ENCODE measurements at places on chromosomes 2 and 18. TPM values are rescaled to one million over a fixed set of nuclear protein-coding genes. Genes with fewer than 3 reads are reported as not detected.

DNA sequence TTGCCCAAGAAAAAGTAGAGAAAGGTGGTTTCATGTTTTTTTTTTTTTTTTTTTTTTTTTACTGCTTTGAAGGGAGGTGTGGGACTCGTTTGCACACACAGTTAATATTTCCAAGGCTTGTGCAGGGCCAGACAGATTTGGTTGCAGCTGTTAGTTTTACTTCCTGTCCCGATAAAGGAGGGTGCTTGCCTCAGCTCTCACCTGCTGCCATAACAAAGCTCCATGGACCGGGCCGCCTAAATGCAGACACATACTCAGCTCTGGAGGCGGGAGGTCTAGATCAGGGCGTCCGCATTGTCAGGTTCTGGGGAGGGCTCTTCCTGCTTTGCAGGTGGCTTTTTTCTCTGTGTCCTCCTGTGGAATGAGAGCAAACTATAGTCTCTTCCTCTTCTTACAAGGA lies 69.9 kb downstream of the ODC1 start:
- no peak for DNase-seq

- no peak for DNase-seq
These were observed 342.4 kb downstream of the TNS1 start for GRCh38 chr2:217660423-217660822.

DNA sequence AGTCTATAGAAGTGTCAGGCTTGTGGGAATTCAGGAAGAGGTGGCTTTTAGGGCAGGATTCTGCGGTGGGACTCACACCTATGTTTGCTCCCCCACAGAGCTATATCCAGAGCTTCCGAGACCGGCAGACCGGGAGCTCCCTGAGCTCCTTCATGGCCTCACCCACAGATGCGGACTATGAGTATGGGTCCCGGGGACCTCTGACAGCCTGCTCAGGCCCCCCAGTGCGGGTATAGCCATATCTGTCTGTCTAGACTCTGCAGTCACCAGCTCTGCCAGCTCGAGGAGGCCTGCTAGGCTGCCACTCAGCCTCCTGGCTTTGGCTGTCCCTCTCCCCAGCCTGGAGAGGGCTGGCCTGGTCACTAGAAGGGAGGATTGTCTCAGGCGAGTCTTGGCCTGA lies 5.8 kb downstream of the TMEM198 start:
- no peak for DNase-seq

DNA sequence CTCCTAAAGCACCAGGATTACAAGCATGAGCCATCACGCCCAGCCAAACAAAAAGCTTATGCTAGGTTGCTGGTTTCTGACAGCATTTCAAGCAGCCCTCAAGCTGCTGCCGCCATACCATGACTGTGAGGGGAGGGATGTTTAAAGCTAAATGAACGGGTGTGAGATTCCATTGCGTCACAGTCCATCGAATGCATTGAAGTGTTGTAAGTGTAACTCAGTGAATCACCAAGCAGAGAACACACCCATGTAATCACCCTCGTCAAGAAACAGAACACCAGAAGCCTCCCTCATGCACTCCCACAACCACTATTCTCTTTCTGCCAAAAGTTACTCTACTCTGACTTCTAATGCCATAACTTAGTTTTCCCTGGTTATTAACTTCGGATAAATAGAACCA lies 32.8 kb upstream of the MC5R start:
- no peak for DNase-seq

DNA sequence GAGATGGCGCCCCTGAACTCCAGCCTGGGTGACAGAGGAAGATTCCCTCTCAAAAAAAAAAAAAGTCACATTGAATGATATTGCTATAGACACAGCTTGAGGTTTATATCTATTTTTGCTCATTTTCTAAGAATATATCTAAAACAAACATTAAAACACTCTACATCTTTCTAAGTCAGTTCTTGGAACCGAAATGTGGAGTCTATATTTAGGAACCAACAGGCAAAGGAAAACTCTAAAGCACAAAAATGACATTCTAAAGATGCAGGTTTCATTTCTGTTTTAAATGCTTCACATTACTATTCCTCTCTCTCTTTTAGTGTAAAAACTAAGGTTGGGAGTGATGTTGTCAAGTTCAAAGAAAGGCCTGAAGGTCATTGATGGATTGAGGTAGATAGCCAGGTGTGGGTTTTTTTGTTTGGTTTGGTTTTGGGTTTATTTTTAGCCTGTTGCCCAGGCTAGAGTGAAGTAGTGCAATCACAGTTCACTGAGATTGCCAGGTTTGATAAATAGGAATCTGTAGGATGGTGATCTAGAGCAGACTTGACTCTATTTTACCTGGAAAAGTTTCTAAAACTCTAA lies 194.0 kb upstream of the RBBP8 start:
- DNase-seq = no peak

DNA sequence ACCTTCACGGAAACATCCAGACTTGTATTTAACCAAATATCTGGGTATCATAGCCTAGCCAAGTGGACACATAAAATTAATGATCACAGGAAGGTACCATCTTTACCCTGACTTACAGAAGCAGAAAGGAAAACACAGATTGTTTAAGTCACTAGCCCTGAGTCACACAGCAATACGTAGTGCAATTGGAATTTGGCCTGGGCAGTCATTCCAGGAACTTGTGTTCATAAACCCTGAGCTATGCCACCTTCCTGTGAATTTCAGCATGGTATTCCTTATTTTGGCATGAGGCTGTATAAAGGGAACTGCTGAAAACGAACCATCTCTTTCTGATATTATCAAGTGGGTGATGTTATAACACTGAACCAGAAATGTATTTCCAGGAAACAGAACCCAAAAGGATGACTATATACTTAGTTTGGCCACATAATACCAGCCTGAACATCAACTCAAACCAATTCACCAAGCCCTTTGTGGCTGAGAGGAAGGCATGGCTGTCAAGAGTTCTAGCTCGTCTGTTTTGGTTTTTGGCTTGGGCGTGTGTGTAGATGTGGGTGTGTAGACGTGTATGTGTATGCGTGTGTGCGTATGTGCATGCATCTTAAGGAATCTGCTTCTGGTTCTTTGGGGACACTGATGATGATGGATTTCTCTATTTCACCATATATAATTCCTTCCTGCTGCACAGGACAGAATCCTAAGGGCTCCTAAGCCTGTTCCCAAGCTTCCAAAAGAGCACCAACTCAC lies 533.4 kb upstream of the ID2 start:
- DNase-seq = no peak

GRCh38 chr2:23595601-23596251 lies 210.7 kb downstream of the KLHL29 start:
- DNase-seq = no peak

GRCh38 chr2:168363347-168364092 lies 92.6 kb upstream of the CERS6 start:
- DNase-seq = no peak

DNA sequence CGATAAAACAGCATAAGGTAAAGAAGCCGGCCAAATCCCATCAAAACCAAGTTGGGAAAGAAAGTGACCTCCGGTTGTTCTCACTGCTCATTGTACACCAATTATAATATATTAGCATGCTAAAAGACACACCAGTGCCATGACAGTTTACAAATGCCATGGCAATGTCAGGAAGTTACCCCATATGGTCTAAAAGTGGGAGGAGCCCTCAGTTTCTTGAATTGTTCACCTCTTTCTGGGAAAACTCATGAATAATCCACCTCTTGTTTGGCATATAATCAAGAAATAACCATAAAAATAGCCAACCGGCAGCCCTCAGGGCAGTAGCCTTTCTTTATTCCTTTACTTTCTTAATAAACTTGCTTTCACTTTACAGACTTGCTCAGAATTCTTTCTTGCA lies 544.9 kb upstream of the SETBP1 start:
- no peak for DNase-seq

GRCh38 chr2:36427790-36428243 lies 72.2 kb downstream of the CRIM1 start:
- DNase-seq = no peak

Gene WDR54
- total RNA-seq = 7.1 TPM

- DNase-seq = no peak
These were observed 309.2 kb downstream of the NR4A2 start for GRCh38 chr2:156023229-156023869.

Gene SERPINE2
- 153 TPM for total RNA-seq

- DNase-seq = no peak
These were observed 14.5 kb upstream of the PLA2R1 start for GRCh38 chr2:160076914-160077313.

- no peak for DNase-seq
These were observed 81.6 kb downstream of the CIB4 start for GRCh38 chr2:26559556-26559955.

GRCh38 chr2:101230541-101231001 lies 22.1 kb upstream of the CNOT11 start:
- peak; percentile 35 for DNase-seq

Gene REEP1
- 24.2 TPM for total RNA-seq

DNA sequence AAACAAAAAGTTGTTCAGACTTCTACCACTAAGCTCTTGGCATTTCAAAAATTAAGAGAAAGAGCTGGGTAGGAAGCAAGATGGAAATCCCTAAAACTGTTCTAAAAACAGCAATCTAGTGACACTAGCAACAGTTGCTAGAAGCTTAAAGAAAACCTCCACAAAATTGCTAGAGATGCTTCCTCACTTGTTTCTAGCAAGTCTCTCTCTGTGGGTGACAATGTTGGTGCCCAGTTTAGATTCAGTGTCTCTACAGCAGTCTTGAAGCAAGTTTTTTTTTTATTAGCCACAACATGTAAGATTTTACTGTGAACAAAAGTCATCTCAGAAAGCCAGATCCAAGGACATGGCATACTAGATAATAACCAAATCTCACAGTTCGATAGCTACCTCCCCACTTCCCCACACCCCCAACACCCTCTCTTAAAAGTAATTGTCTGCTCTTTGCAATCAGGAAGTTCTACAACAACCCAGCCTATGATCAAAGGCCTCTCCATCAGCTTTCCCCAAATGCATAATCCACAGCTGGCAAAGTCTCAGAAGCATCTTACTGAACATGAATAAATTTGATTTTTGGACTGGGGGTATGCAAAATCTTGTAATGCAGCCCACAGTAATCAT lies 70.0 kb downstream of the ANKRD44 start:
- DNase-seq = no peak

Gene NOP58
- 51.9 TPM for total RNA-seq

DNA sequence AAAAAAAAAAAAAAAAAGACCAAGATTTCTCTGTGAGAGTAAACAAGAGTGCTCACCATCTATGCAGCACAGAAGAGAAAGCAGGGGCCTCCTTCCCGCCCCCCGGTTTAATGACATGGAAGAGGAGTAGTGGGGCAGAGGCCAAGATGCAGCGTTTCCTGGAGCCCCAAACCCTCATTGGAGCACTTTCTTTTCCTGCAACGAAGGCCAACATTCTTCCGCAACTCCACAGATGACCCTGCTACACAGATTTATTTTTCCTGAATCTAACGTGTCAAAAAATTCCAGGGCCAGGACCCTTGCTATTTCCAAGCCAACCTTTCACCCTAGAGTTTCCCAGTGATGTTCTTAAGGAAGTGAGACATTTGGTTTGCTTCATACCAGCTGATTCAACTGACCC lies 189.6 kb downstream of the MIB1 start:
- DNase-seq = no peak

DNA sequence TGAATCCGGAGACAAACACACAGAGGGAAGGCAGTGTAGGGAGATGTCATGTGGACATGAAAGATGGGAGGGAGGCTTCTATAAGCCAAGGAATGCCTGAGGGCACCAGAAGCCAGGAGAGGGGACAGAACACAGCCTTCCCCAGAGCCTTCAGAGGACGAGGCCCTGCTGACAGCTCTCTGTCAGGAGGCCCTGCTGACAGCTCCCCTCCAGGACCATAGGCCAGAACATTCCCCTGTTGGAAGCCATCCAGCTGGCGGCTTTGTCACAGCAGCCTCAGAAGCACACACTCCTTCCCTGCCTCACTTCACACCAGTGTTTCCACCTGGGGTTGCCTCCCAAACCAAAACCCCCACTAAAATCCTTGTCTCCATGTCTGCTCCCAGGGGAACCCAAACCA lies 171.3 kb upstream of the ID2 start:
- no peak for DNase-seq

DNA sequence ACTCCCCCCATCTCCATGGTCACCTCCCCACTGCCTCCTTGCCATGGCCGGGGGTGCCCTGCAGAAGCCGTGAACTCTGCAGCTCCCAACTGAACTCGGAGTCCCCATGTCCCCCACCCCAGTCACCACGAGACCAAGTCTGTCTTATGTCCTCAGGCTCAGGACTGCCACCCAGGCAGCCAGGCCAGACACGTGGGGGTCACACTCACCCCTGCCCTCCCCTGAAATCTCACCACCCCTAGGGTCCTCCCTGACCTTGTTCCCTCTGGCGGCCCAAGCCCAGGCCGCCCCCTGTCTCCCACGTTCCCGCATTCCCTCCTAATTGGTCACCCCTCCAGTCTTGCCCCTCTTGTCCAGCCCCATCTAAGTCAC lies 11.0 kb downstream of the AQP12A start:
- no peak for DNase-seq

Gene TRIM54
- not detected for total RNA-seq

Gene SERPINB12
- total RNA-seq = not detected
